ENCODE measurements at places on chromosomes 7 and 10. TPM values are rescaled to one million over a fixed set of nuclear protein-coding genes. Genes with fewer than 3 reads are reported as not detected.

Gene CPA1
- not detected for total RNA-seq

- peaks cover 9% of the 10 kb centered on the region for H3K27me3 ChIP-seq
- H3K4me1 ChIP-seq: peaks cover 24% of the 10 kb centered on the region
- H3K27ac ChIP-seq: no peak overlapping the region
- no peaks in the 10 kb centered on the region for H3K36me3 ChIP-seq
Measured at GRCh38 chr10:78992333-78992732, 76.4 kb upstream of the ZMIZ1 start.

Gene FXYD4
- not detected for total RNA-seq

- no peaks in the 10 kb centered on the region for H3K36me3 ChIP-seq
- H3K4me1 ChIP-seq: no peaks in the 10 kb centered on the region
- DNase-seq: no peak
- no peak overlapping the region for H3K27ac ChIP-seq
- no peaks in the 10 kb centered on the region for H3K27me3 ChIP-seq
Measured at GRCh38 chr7:9204571-9204970, 771.2 kb downstream of the NXPH1 start.

- DNase-seq: peak; percentile 63
- peak overlapping the region; percentile 26 for H3K4me3 ChIP-seq
Measured at GRCh38 chr10:93235686-93236085, 162.0 kb downstream of the CYP26A1 start.

DNA sequence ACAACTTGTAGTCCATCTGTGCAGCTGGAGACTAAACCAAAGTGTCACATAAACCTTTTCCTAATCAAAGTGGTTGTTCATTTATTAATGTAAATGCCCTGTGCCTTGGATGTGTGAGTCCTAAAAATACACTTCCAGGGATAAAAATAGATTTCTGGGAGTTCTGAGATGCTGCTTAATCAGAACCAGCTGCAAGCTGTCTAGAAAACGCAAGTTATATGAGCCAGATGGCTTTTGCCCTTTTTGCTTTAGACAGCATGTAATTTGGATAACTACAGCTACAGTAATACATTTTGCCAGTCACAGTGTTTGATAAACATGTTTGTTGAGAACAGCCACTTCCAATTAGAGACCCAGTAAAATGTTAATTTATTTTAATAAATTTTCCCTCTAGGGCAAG lies 185.1 kb upstream of the PRPS1L1 start:
- no peak overlapping the region for H3K27ac ChIP-seq
- H3K27me3 ChIP-seq: no peaks in the 10 kb centered on the region
- DNase-seq: peak; percentile 9
- H3K36me3 ChIP-seq: no peaks in the 10 kb centered on the region
- peaks cover 9% of the 10 kb centered on the region for H3K4me1 ChIP-seq
- H3K4me3 ChIP-seq: no peak overlapping the region

DNA sequence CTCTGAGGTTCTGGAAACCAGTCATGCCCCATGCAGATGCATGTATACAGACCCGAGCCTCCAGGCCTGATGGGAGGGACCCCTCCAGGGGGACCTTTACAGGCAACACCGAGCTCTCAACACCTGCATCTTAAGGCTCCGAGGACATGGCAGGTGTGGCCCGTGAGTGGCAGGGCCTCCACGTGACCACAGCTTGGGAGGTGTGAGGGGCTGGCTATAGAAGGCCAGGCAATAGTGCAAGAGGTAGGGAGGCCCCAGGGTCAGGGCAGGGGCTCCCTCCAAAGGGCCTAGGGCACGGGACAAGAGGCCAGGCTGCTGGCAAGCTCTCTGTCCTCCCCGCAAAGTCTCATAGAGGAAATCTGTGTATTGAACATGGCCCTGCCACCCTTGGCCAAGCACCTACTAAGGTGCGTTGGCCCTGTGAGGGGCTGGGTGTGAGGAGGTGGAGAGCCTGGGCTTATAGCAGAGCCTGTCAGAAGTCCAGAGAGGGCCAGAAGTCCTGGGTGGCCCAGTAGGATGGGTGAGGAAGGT lies 134.2 kb downstream of the PTPN20 start:
- H3K27ac ChIP-seq: no peak overlapping the region
- H3K36me3 ChIP-seq: no peaks in the 10 kb centered on the region
- peaks cover 12% of the 10 kb centered on the region for H3K4me1 ChIP-seq
- H3K27me3 ChIP-seq: peaks cover 21% of the 10 kb centered on the region

- peaks cover 23% of the 10 kb centered on the region for H3K4me1 ChIP-seq
- H3K36me3 ChIP-seq: no peaks in the 10 kb centered on the region
- peak; percentile 26 for DNase-seq
- peaks cover 1% of the 10 kb centered on the region for H3K27me3 ChIP-seq
Measured at GRCh38 chr10:95295031-95295755, 4.4 kb upstream of the PDLIM1 start.

DNA sequence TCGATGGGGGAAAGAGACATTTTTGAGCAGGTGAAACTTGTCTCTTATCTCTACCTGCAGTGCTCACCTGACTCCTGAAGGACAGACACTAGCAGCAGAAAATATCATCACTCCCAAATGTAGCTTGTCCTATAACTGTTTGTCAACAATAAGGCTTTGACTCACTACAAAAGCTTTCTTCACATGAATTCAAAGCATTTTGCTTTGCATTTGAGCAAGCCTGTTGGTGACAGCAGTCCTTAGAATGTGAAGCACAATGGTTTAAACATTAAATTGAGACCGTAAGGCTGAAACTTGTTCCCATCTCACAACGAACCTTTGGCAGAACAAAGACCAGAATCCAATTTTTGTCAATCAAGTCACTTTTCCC lies 30.6 kb upstream of the ZNRF2 start:
- no peak overlapping the region for H3K27ac ChIP-seq
- DNase-seq: no peak
- no peaks in the 10 kb centered on the region for H3K36me3 ChIP-seq

DNA sequence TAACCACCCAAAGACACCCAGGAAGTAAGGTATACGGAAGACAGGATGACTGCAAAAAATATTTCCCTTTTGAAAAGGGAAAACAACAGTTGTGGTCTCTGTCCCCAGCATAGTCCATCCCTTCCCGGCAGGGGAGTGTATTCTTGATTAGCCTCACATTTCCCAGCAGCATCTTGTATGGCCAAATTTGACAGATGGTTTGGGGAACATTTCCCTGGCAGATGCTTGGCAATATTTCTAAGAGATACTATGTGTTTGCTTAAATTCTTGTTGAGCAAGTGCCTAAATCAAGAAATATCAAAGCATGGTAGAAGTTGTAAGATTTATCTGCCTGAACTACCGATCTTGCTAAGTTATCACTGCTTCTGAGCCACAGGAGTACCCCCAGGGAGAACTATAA lies 56.9 kb upstream of the TPK1 start:
- no peaks in the 10 kb centered on the region for H3K36me3 ChIP-seq
- H3K27ac ChIP-seq: no peak overlapping the region
- H3K27me3 ChIP-seq: no peaks in the 10 kb centered on the region
- no peak for DNase-seq
- no peaks in the 10 kb centered on the region for H3K4me1 ChIP-seq
- H3K4me3 ChIP-seq: no peak overlapping the region

- peak overlapping the region; percentile 30 for H3K4me3 ChIP-seq
- H3K36me3 ChIP-seq: peaks cover 21% of the 10 kb centered on the region
- H3K27ac ChIP-seq: peak overlapping the region; percentile 61
- H3K4me1 ChIP-seq: peaks cover 38% of the 10 kb centered on the region
- no peak for DNase-seq
Measured at GRCh38 chr7:116477625-116478024, 21.9 kb upstream of the CAV2 start.

DNA sequence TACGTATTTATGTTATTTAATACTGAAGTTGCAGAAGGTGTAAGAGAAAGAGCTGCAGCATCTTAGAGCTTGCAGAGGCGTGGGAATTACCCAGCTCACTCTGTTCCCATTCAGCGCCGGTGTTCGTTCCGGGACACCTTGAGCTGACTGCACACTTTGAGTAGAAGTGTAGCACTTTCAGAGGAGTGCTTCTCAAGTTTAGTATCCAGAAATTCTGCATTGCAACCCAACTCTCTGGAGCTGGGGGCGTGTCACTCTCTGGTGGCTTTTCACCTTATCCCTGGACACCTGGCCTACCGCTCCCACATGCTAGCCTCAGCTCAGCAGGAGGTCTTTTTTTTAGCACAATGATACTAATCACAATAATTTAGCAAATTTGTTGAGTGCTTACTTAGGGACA lies 66.4 kb upstream of the SHH start:
- no peaks in the 10 kb centered on the region for H3K36me3 ChIP-seq
- DNase-seq: no peak

GRCh38 chr10:107619139-107619538 lies 454.6 kb upstream of the SORCS1 start:
- H3K36me3 ChIP-seq: no peaks in the 10 kb centered on the region
- no peak overlapping the region for H3K27ac ChIP-seq
- no peak for DNase-seq
- no peaks in the 10 kb centered on the region for H3K4me1 ChIP-seq
- H3K4me3 ChIP-seq: no peak overlapping the region

Gene CPED1
- 89.5 TPM for total RNA-seq

- peaks cover 2% of the 10 kb centered on the region for H3K27me3 ChIP-seq
- H3K27ac ChIP-seq: no peak overlapping the region
- no peaks in the 10 kb centered on the region for H3K36me3 ChIP-seq
- no peak for DNase-seq
- H3K4me3 ChIP-seq: no peak overlapping the region
Measured at GRCh38 chr7:88167223-88167622, 52.6 kb downstream of the SRI start.

DNA sequence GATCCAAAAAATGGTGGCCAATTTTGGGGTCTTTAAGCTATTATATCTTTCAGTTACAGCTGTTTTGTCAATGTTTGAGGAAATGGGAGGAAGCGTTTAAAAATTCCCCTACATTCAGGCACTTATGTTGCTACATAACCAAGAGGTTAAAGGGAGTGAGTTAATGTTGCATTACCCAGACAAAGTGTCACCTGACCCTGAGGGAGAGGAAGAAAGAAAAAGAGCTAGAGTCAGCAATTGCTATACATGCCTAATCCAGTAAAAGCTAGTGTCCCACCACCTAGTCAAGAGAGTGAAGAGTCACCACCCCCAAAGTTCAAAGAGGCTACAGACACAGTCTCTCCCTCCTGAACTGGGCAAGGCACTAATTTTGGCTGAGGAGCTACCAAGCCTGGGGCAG lies 69.5 kb upstream of the ZNF92 start:
- no peak overlapping the region for H3K27ac ChIP-seq
- H3K27me3 ChIP-seq: peaks cover 15% of the 10 kb centered on the region
- H3K36me3 ChIP-seq: no peaks in the 10 kb centered on the region
- H3K4me3 ChIP-seq: no peak overlapping the region

Gene RASSF4
- total RNA-seq: 1.4 TPM

- peaks cover 5% of the 10 kb centered on the region for H3K4me1 ChIP-seq
- no peak overlapping the region for H3K27ac ChIP-seq
- no peaks in the 10 kb centered on the region for H3K27me3 ChIP-seq
- no peaks in the 10 kb centered on the region for H3K36me3 ChIP-seq
Measured at GRCh38 chr7:110786328-110786965, 304.5 kb upstream of the LRRN3 start.

Gene CADPS2
- not detected for total RNA-seq

DNA sequence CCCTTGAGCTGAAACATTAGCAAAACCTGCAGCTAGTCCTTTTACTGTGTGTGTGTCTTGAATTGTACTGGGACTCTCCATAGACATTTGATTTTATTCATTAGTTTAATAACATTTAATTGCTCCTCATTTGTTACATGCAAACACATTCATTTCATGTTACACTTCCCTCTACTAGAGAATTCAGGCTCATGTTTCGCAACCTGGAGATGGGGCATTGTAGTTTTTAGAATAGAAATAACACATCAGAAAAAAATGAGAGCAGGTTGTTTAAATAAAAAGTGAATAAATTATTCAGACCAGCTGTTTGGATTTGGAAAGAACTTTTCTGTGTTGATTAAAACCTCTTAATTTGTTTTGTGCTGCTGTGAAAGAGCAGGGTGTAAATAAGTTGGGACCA lies 243.9 kb downstream of the ETV1 start:
- H3K27ac ChIP-seq: no peak overlapping the region
- no peak for DNase-seq
- H3K27me3 ChIP-seq: no peaks in the 10 kb centered on the region
- H3K4me1 ChIP-seq: peaks cover 28% of the 10 kb centered on the region
- no peaks in the 10 kb centered on the region for H3K36me3 ChIP-seq
- no peak overlapping the region for H3K4me3 ChIP-seq

DNA sequence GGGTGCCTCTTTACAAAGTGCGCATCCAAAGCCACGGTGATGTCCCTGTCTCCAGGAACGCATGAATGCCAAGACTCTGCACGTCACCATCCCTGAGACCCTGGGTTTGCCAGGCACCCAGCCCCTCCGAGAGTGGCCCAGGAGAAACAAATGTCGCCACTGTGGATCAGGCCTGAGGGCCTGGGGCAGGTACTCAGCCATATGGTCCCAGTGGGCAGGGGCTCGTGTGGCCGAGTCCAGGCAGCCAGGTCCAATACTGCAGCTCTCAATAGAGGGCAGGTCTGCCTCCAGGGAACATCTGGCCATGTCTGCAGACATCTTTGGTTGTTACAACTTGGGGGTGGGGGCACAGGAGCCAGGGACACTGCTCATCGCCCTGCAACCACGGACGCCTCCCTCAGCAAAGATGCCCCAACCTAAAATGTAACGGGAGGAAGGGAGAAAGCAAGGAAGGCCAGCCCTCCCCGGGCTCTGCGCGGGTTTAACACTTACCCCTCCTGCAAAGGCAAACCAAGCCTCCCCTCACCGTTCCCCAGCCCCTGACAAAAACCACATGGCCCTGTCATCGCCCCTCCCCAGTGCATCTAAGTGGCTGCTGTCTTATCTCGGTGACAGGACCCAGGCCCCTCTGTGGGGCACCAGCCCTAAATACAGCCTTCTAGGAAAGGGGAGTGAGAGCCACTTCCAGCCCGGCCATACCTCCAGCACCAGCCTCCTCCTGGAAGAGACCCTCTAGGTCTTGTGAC lies 10.3 kb upstream of the PAPOLB start:
- no peaks in the 10 kb centered on the region for H3K4me1 ChIP-seq
- peaks cover 5% of the 10 kb centered on the region for H3K27me3 ChIP-seq
- no peak overlapping the region for H3K4me3 ChIP-seq
- no peak for DNase-seq

DNA sequence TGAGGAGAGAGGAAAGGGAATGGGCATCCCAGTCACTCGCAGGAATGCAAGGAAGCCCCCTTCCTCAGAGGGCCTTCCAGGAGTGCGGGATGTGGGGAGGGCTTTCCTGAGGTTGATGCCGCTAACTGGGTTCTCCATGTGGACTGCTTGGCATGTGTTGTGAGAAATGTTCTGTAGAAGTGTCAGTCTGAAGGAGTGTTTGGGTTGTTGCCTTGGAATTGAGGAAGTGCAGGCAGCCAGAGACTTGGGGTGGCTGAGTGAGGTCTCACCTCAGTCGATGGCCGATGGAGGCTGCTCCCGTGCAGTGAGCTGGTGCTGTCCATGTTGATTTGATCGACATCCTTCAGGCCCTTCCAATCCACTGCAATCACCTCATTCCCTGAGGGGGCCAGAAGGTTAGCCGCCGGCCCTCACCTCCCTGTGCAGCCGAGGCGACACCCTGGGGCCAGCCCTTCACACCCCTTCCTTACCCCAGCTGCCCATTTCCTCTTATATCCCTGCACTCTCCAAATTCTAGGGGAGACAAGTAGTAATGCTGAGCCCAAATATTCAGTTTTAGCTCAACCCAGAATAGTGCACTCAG lies 2.7 kb downstream of the FAM131B start:
- H3K4me1 ChIP-seq: no peaks in the 10 kb centered on the region
- no peak overlapping the region for H3K4me3 ChIP-seq
- no peak for DNase-seq
- peaks cover 46% of the 10 kb centered on the region for H3K27me3 ChIP-seq
- no peak overlapping the region for H3K27ac ChIP-seq
